ENCODE measurements at places on chromosomes 12 and 14.

- no peak for DNase-seq
Observed at GRCh38 chr12:60666895-60667294, 1071.1 kb downstream of the SLC16A7 start.

GRCh38 chr14:66046035-66046434 lies 440.1 kb upstream of the CCDC196 start:
- no peak for DNase-seq

DNA sequence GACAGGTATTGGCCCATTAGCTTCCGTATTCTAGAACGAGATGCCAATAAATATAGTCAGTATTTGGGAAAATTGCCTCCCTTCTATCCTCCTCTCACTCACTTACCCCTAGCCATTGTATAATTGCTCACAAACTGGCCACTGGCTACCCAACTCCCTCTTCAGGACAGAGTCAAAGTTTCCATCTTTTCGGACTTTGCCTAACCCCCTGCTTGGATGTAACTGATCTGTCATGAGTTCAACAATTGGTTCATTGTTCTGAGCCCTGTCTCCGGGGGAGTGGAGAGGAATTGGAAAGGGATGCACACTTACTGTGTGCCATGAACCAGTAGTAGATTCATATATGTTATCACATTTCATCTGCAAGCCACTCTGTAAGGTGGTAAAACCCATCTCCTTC lies 12.2 kb downstream of the MYRFL start:
- no peak for DNase-seq

GRCh38 chr14:54617467-54617866 lies 50.5 kb downstream of the SAMD4A start:
- no peak for DNase-seq

DNA sequence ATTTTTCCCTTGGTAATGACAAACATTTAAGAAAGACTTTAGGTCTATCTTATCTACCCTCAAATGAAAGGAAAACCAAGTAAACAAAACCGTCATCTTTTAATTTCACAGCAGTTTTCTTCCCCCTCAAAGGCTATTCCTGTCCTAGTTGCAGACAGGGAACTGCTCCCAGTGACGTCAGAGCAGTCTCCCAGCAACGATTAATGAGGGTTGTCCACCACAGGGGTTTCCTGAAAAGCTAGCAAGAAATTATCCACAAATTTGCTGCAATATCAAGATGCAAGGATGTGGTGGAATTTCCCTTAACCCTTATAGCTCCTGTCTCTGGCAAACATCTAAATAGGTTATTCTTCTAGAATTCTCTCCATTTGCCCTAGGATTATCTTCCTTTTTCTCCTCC lies 89.1 kb upstream of the STAC3 start:
- no peak for DNase-seq

- no peak for DNase-seq
Observed at GRCh38 chr12:128729628-128730121, 94.1 kb downstream of the SLC15A4 start.

GRCh38 chr12:53048033-53048779 lies 1.7 kb upstream of the TNS2 start:
- no peak for DNase-seq

DNA sequence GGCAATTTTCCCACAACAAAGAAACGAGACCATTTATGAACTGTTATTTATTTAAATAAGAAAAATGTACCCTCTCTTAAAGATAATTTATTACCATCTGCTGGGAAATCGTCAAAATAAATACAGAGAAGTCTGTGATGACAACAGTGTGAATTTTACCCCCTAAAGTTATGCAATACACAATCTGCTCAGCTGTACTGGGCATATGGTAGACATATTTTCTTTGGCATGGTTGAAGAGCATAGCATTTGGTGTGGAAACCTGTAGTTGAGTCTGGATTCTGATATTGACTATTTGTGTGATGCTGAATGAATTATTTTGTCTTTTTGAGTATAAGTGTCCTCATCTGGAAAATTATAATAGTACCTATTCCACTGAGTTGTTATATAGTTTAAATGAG lies 60.0 kb downstream of the CFAP54 start:
- no peak for DNase-seq

DNA sequence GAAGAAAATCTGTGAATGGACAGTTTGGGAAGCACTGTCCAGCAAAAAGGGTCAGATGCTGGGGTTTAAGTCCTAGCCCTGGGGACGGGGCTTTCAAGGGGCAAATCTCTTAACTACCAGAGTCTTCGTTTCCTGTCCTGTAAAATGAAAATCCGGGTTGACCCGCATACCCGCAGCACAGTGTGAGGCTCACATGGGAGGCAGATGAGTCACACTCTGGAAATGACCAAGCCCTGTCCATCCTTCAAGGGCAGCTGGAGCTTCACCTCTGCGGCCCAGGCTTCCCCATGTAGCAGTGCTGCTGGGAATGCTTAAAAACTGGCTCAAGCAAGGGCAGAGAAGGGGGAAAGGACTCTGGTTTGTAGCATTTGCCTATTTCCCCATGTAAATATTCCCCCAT lies 19.0 kb downstream of the FAM181A start:
- DNase-seq: no peak

DNA sequence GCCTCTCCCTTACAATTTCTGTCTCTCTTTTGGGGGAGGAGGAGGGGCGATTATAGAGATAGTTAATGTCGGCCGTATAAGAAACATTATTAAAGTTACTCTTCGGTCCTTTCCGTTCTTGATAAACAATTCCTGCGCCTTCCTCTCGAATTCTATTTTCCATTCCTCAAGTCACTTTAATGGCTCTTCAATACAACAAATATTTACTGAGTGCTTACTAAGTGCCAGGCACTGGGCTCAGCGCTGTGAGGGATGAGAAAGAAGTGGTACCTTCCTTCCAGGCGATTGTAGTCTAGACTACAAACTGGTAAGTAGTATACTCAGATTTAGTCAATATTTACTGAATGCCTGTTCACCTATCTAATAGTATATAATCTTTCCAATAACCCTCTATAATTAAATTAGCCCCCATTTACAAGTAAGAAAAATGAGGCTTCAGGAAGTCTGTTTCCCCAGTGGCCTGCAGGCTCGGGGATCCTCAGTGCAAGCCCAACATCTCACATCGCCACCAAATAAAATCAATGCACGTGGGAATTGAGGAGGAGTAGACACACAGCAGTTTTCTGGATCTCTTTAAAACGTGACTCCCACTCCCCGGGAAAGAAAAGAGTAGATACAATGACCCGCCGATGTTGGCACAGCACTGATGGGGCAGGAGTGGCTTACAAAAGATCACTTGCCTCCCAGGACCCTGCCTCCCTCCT lies 589 bp upstream of the ZNF219 start:
- DNase-seq: no peak

GRCh38 chr14:70770490-70770889 lies 38.8 kb downstream of the MAP3K9 start:
- no peak for DNase-seq

DNA sequence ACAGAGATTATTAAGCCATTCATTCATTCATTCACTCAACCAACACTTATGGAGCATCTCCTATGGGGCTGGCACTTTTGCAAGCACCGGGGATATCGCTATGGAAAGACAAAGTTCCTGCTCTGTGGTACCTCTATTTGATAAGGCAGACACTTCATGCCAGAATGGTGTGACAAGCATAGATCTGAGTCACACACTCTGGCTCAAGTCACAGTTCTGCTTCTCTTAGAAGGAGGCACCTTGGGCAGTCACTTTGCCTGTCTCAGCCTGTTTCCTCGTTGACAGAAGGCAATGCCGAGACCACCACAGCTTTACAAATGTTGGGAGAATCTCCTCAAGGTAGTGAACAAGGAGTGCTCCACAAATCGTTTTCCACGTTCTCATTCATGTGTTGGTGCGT lies 205.2 kb downstream of the SLC41A2 start:
- no peak for DNase-seq

DNA sequence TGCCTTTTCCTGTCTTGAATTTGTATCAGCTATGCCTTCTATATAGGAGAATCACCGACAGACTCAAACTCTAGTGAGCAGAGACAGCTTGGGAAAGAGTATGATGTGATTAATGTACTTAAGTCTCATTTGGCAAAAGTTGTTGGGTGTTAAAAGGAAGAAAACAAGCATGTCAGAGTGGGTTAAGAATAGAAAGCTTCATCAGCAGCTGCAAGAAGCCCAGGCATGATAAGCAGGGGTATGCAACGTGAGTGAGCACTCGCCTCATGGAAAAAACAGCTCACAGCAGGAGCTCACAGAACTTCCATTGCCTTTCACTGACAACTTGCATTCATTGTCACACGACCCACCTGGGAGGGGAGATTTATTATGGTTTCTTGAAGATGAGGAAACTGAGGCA lies 35.9 kb upstream of the WNK1 start:
- DNase-seq: no peak

- peak; percentile 58 for DNase-seq
Observed at GRCh38 chr12:94262228-94263010, 114.0 kb downstream of the PLXNC1 start.

DNA sequence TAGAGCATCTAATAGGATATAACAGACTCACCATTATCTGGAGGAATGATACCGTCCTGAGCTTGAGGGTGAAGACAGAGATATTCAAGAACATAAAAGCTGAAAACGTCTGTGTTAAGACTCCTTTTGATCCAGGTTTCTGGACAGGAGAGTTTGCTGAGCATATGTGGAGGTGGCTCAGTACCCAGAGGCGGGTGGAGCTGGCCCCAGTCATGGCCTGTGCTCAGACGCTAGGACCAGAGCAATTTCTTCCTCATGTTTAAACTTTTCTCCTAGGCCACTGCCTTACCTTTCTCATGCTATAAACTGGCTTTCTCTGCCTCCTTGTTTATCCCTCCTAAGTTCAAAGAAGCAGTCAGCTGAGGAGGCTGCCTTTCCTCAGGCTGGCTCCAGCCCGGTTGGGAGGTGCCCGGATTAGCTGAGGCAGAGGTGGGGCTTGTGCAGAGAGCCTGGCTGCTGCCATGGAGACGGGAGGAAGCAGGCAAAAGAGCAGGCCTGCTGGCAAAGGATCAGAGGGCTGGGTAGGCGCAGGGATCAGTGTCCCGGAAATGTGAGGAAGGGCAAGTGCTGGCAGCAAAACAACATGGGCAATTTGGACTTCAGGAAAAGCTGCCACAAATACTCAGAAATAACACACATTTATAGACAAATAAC lies 13.7 kb downstream of the COA8 start:
- no peak for DNase-seq

GRCh38 chr12:99605-100004 lies 33.0 kb downstream of the IQSEC3 start:
- DNase-seq: no peak

GRCh38 chr12:67356380-67356774 lies 87.2 kb downstream of the CAND1 start:
- DNase-seq: no peak

DNA sequence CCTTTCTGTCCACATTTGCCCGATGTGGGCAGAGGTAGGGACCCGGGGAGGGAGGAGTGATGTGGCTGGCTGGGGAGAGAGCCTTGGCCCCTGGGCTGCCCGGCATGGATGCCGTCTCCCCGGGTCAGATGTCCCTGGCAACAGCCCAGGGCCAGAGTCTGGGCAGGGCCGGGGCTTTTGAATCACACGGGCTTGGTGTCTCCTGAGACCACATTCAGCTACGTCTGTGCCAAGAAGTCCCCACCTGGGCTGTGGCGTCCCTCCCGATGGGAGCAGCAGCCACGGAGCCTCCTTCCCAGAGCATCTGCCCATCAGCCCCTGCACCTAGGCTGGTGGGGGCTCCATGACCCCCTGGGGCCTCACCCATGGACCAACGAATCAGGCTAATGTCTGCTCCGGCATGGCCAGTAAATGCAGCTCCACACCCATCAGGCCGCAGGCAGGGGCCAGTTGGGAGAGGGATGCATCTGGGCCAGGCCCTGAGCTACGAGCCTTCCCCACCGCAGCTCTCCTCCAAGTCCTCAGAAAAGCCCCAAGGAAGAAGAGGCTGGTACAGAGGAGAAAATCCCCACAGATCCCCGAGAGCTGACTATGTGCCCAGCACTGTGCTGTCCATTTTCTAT lies 109.4 kb downstream of the RFLNA start:
- DNase-seq: no peak

DNA sequence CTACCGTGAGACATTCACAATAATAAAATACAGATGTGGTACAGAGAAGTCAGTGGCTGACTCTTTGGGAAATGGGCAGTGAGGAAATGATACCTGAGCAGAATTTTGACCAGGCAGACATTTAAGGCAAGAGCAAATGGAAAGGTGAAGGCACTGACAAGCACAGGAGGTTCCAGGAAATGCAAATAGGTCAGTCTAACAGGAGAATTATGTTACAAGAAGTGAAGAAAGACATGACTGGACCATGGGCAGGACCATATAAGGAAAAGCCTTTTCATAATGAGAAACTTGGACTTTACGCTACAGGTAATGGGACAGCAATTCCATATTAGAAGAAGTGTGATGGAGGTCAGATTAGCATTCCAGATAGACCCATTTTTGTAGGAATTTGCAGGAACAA lies 338.9 kb downstream of the PDZRN4 start:
- DNase-seq: no peak

- DNase-seq: no peak
Observed at GRCh38 chr14:39265806-39266524, 32.2 kb downstream of the MIA2 start.

- DNase-seq: no peak
Observed at GRCh38 chr12:124963211-124963610, 25.7 kb downstream of the DHX37 start.

DNA sequence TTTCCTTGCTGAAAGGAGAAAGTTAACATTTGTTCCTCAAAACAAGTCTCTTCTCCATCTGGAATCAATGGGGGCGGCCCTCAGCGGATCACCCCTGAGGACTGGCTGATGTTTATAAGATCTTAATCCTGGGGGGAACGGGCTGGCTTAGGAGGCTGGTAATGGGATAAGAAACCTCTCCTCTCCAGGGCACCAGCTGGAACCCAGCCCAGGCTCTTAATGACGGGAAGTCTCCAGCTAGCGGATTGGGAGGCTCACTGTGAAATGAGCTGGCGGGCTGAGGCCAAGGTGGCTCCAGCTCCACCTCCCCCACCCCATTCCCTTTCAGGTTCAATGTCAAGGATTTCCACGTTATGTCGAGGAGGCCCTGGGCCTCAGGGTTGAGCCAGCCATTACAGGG lies 1133.0 kb downstream of the VRK1 start:
- no peak for DNase-seq

GRCh38 chr12:27707216-27707615 lies 3.4 kb upstream of the MRPS35 start:
- DNase-seq: no peak

- no peak for DNase-seq
Observed at GRCh38 chr14:98957211-98958047, 314.6 kb downstream of the BCL11B start.

DNA sequence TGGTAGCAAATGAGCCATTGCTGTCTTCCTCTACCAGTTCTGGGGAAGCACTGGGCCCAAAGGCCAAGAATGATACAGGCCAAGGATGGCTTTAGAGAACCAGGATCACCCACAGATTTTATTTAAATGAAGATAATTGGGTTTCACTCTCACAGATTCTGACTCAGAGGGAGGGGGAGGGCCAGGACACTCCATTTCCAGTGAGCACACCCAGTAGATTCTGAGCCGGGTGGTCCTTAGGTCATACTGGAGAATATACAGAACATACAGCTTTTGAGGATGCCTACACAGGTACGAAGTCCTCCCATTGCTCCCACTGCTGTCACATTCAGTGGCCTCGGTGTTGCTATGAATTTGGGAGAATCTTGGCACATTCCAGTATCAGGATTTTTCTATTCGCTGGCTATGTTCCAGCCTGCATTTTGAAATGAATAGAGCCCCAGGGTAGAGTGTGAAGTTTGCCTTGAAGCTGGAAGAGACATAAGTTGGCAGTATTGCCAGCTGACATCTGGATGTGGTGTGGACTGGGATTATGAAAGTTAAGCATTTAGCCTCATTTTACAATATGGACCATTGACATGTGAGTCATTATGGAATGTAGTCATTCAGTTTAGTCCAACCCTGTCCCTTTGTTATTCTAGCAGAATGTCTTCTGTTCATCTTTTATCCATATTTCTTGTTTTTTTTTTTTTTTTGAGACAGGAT lies 45.8 kb upstream of the POC1B start:
- DNase-seq: no peak

Data from GM18507 (cell line).